ENCODE measurements at places on chromosomes 3 and 15. TPM values are rescaled to one million over a fixed set of nuclear protein-coding genes. Genes with fewer than 3 reads are reported as not detected.

The UACA gene
- 64.3 TPM for total RNA-seq

DNA sequence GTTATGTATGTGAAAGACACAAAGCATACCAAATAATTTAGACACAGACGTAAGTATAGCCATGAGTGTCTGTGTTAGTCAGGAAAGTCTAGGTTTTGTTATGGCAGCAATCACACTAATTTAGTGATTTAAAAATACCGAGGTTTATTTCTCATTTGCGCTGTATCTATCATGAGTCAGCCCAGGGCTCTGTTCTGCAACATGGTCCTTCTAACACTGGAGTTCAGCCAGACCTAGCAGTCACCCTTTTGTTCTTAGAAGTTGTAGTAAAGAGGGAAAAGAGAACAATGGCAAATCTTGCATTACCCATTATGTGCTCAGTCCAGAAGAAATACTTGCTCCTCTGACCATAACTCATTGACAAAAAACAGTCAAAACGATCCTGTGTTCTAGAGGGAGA lies 311.5 kb downstream of the NLGN1 start:
- DNase-seq: no peak

- DNase-seq: no peak
Measured at GRCh38 chr3:26259176-26259575, 363.4 kb upstream of the LRRC3B start.

- no peak for DNase-seq
Measured at GRCh38 chr3:172144601-172145000, 105.2 kb downstream of the FNDC3B start.

DNA sequence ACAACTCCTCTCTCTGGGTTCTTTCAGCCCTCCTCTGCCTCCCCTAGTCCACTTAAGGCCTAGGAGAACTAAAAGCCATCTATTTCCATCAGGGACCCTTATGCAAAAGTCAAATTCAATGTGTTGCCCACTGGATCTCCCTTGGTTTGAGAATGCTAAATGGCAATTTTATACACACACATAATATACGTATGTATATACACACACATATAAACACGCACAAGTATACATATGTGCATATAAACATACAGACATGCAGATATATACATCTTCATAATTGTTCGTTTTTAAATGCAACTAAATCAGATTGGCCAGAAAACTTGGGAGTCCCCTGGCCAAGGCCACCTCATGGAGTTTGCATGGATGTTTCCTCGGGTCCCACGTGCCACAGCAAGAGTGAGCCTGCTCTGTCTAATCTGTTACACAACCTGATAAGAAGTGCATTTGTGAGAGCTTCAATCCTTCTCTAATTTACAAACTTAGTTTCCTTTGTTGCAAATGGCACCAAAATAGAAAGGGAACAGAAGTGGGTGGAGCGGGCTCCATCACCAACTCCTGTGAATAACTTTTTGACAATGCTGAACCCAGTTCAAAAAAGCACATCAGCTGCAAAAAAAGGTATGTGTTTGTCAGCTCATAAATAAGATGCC lies 84.2 kb downstream of the FOXP1 start:
- no peak for DNase-seq

DNA sequence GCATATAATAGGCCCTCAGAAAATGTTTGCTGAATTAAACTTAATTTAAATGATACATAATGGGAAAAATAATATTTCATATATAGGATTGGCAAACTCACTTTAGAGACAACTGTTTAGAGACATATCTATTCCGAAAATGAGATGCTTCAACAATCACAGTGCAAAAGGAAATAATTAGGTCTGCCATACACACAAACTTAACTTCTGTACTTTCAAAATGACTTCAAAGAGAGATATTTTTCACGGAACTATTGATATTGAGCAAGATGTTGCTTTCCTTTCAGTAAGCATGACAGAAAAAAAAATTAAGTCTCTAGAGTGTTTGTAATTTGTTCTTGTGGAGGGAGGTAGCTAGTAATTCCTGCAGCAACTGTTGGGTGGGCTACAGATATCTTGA lies 769.5 kb downstream of the TUSC7 start:
- no peak for DNase-seq

GRCh38 chr15:25690673-25691543 lies 172.2 kb downstream of the ATP10A start:
- DNase-seq: peak; percentile 28

The FBXW12 gene
- total RNA-seq: 2.5 TPM

The UQCC5 gene
- total RNA-seq: 4.1 TPM

The GNAI2 gene
- 84.5 TPM for total RNA-seq
